ENCODE measurements at places on chromosomes 4 and X.
A peak's percentile ranks its signal among the peaks of the same experiment; 100 is the strongest.

- DNase-seq = no peak
Observed at GRCh38 chrX:78476701-78477100, 149.3 kb upstream of the CYSLTR1 start.

GRCh38 chrX:150869450-150869849, 29.0 kb downstream of the CD99L2 start:
- DNase-seq = no peak

- no peak for DNase-seq
Observed at GRCh38 chrX:108025954-108026600, 18.8 kb upstream of the VSIG1 start.

GRCh38 chr4:61128682-61129081, 71.4 kb upstream of the ADGRL3 start:
- no peak for DNase-seq

DNA sequence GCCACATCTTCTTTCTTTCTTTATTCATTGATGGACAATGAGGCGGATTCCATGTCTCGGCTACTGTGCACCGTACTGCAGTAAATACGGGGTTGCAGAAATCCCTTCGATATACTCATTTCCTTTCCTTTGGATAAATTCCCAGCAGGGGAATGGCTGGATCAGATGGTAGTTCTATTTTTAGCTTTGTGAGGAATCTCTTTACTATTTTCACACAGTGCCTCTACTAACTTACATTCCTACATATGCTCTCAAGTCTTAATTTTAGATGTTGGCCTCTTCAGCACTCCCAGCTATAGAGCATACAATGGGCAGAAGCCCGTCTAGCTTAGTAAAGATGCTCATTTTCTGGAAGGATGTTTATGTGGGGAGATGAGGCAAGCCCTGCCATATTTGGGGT, 317.4 kb downstream of the ASMT start:
- no peak for DNase-seq

DNA sequence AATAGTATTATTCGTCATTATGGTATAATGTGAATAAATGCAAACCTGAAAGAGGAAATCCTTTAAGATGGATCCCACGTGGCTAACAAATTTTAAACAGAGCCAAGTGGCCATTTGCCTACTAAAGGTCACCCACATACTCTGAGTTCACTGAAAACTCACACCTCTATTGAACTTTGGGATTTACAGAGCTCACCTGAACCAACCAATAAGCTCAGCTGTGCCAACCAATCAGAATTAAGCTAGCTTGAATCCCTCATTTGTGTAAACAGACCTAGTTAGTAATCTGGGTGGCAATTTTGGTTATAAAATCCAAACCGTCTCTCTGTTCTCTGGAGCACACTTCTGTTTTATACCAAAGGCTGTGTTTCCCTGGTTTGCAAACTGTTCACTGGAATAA, 5.4 kb upstream of the NUDT9 start:
- DNase-seq = no peak

DNA sequence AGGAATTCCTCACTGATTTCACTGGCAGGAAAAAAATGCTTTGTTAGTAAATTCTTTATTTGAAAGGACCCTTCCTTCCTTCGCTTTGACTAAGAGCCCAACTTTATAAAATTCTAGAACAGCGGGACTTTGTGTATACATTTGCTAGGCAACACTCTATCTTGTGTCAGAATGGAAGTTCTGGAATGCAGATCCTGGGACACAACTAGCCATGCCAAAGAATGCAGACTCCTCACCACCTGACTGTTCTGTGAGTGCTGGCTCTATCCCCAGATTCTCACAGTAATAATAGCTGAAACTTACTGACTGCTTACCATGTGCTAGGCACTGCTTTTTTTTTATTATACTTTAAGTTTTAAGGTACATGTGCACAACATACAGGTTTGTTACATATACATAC, 73.3 kb upstream of the ZDHHC15 start:
- no peak for DNase-seq

GRCh38 chr4:101599620-101600019, 190.9 kb upstream of the BANK1 start:
- no peak for DNase-seq

DNA sequence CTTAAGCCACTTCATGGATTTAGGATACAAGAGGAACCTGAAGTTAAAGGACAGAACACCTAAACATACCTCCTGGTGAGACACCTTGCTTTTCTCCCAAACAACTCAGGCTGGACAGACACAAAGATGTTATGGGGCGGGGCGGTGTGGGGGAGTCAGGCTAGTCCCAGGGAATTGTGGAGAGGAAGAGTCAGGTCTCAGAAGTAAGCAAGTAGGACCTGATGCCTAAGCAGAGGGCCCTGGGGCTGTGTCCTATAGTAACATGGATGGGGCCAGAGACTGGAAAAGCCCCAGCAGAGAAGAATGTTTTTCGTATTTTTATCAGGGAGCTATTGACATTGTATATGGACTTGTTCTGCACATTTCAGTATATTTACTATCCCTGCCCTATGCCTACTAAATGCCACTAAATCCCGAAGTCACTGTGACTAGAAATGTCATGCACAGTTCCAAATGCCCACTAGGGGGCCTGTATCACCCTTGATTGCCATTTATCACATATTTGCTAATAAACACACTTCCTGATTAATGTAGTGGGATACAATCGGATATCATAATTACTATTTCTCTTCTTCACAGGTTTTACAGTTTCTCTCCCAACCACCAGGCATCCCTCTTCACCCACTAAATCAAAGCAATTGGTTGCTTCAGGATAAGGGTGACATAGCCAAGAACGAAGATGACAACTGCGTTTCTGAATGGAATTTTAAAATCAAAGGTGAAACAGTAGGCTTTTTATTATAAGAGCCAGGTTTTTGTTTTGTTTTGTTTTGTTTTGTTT, 23.8 kb upstream of the ARHGAP10 start:
- peak; percentile 51 for DNase-seq

GRCh38 chr4:186010821-186011220, 58.1 kb upstream of the TLR3 start:
- DNase-seq = no peak

GRCh38 chr4:174538123-174538875, 16.0 kb upstream of the HPGD start:
- DNase-seq = peak; percentile 24

GRCh38 chrX:14964500-14964899, 91.3 kb downstream of the MOSPD2 start:
- no peak for DNase-seq

DNA sequence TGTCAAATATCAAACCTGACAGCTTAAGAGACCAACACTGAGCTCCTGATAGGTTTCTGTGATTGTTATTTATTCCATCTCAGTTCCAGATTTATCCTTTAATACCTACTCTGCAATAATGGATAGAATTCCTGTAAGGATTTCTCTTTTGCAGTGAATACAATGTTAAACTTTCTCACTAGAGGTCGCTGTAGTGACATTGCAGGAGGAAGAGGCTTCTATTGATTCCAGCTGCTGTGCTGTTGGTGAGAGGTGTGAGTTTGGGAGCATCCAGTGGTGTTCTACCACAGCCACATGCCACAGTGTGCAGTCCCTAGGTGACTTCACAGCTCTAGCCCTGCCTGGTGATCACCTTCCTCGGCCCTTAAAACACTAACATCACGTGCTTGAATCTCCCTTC, 34.6 kb upstream of the DCAF8L2 start:
- DNase-seq = peak; percentile 7

DNA sequence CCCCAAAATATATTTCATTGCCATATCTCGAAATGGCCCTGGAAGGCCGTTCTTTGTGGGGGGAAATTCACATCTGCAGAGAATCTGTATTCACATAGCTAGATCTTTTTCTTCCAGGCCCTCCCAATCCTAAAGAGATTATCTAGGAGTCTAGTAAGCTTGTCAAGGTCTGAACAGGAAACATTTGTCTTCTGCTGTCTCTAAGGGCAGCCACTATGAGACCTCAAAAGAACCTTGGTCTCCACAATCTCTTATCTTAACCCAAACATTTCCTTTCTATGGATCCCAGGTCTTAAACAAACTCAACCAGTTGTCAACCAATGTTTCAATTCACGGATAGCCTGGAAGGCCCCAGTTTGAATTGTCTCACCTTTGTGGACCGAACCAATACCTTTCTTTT, 45.0 kb downstream of the CRLF2 start:
- no peak for DNase-seq

- no peak for DNase-seq
Observed at GRCh38 chr4:32226204-32226603, 1506.0 kb downstream of the PCDH7 start.

GRCh38 chr4:68152411-68152810, 22.7 kb upstream of the TMPRSS11F start:
- DNase-seq = no peak

- DNase-seq = no peak
Observed at GRCh38 chr4:88022289-88022688, 14.9 kb downstream of the PKD2 start.

GRCh38 chr4:72613959-72614358, 44.9 kb upstream of the ADAMTS3 start:
- DNase-seq = no peak

- no peak for DNase-seq
Observed at GRCh38 chr4:26866781-26867180, 6.1 kb downstream of the STIM2 start.

- no peak for DNase-seq
Observed at GRCh38 chr4:137309424-137309823, 222.9 kb downstream of the PCDH18 start.

GRCh38 chr4:102842367-102842766, 15.0 kb upstream of the UBE2D3 start:
- no peak for DNase-seq

DNA sequence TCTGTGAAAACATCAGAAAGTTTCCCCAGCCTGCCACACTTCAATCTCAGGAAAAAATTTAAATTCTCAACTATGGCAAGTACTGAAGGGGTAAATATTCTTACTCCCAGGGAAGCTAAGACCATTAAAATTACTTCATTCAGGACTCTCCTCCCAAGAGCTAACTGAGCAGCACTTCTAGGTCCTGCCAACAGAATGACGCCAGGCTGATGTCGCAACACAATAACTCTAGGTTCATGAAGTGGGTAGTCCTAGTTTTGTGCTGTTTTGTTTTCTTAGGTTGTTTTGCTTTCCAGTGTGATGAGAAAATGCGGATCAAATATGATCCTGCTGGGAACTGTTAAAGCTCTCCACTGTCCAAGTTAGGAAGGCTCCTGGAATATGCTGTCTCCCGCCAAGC, 180.0 kb downstream of the NKX6-1 start:
- no peak for DNase-seq

GRCh38 chr4:7752649-7753048, 187.0 kb downstream of the AFAP1 start:
- DNase-seq = no peak

DNA sequence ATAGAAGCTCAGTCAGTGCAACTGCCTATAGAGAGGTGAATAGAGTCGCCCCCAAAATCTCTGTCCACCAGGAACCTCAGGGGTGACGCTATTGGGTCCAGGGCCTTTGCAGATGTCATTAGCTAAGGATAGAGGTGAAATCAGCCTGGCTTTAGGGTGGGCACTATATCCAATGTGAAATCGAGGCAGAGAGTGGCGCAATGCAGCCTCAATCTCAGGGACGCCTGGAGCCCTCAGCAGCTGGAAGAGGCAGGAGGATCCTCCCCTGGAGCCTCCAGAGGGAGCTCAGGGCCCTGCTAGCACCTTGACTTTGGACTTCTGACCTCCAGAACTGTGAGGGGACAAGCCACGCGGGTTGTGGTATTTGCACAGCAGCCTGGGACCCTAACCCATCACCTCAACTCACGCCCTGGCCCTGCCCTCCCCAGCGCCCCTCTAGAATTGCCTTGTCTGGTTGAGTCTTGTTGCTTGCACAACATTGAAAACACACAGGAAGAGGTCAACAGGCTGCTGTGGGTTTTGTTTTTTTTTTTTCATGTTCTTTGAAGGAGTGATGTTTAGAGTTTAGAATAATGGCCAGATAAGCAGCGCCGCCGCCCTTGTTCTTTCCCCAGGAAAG, 89.4 kb upstream of the PSAPL1 start:
- DNase-seq = no peak

GRCh38 chr4:108287834-108288413, 119.2 kb upstream of the LEF1 start:
- no peak for DNase-seq

DNA sequence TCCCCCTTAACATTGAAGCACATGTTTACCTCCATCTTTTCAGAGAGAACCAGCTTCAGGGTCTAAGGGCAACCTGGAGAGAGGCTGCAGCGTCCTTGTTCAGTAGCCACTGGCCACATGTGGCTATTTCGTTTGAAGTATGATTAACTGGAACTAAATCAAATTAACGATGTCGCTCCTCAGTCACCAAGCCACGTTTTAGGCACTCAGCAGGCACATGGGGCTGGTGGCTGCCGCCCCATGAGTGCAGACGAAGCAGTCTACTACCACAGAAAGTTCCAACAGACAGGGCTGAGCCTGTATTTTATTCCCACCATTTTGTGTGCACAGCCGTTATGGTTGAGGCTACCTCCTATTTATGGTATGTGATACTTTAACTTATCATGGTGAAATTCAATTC, 99.4 kb downstream of the WFS1 start:
- no peak for DNase-seq

GRCh38 chrX:108223585-108223984, 132.0 kb downstream of the ATG4A start:
- no peak for DNase-seq

- no peak for DNase-seq
Observed at GRCh38 chr4:19324184-19324583, 927.5 kb upstream of the SLIT2 start.

DNA sequence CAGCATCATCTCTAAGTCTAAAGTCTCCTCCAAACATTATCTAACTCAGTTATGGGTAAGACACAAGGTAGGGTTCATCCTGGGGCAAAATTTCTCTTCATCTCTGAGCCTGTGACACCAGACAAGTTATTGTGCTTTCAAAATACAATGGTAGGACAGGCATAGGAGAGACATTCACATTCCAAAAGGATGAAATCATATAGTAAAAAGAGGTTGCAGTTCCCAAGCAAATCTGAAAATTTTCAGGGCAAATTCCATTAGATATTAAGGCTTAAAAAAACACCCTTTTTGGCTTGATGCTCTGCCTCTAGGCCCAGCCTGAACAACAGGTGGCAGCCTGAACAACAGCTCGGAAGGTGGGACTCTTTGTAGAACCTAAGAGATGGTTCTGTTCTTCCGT, 448.3 kb upstream of the SLIT2 start:
- DNase-seq = no peak

- DNase-seq = no peak
Observed at GRCh38 chr4:97942951-97943350, 200.3 kb downstream of the STPG2 start.

Measured in GM13977 (cell line).